Uterus (tissue), 4 donors: ENCODE measurements at places on chromosomes 7 and 10.

DNA sequence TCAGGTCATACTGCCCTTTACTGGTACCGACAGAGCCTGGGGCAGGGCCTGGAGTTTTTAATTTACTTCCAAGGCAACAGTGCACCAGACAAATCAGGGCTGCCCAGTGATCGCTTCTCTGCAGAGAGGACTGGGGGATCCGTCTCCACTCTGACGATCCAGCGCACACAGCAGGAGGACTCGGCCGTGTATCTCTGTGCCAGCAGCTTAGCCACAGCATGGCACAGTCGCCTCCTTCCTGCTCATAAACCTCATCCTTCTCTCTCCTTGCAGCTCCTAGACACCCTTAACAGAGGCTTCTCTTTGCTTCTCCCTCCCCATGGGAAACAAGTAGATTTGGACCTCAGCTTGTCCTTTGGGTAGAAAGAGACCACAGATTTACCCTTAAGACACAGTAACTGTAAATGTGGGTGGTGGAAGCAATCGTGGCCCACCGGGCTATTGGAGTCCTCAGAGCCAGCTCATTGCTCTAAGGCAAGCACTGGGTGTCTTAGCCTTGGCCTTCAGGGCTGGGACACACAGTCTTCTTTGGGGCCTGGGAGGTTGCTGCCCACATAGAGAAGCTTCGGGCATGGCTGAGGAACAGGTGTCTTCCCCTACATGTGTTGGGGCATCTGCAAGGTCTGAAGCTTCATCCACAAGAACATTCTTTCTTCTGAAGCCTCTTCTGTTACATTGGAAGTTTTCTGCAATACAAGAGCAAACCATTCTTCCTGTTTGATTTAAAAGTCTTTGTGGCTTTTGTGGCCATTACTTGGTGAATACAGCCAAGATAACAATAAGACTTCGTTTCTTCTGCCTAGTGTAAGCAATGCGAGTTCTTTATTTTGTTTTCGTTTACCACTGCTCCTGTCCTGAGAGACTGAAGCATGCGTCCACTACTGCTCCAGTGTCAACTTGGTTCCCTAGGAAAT lies 95.5 kb upstream of the PRSS58 start:
- no peak overlapping the region for H3K4me3 ChIP-seq
- no peaks in the 10 kb centered on the region for H3K27me3 ChIP-seq
- no peaks in the 10 kb centered on the region for H3K4me1 ChIP-seq
- no peak overlapping the region for H3K27ac ChIP-seq
- no peak for DNase-seq
- no peaks in the 10 kb centered on the region for H3K36me3 ChIP-seq

DNA sequence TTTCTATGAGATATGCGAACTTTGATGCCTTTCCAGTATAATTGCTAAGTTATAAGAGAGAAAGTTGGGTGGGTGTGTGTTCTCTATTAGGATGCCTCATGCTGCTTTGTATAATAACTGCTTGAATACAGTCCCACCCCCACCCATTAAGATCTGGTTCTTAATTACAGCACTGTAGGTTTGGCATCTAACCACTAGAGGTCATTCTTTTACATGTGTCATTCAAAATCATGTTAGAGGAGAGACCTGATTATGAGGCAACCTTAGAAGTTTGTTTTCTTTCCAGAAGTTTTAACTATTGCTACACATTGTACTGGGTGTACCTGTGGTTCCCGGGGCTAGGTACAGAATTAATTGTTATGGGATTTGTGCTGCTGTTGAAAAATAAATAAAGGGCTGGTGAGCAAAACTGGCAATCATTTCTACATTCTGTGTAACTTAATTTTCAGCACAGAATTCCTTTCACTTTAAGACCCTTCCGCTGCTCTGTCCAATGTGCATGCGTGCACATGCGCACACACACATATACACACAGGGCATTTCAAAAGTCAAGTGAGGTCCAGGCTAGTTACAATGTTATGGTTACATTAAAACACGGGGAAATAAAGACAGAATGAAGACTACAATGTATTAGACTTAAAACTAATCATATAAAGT lies 1156.3 kb downstream of the SORCS3 start:
- H3K36me3 ChIP-seq: no peaks in the 10 kb centered on the region
- DNase-seq: no peak
- no peak overlapping the region for H3K4me3 ChIP-seq
- no peak overlapping the region for H3K27ac ChIP-seq
- H3K27me3 ChIP-seq: no peaks in the 10 kb centered on the region
- no peaks in the 10 kb centered on the region for H3K4me1 ChIP-seq

GRCh38 chr10:69728335-69728870 lies 73.3 kb upstream of the COL13A1 start:
- no peak overlapping the region for H3K4me3 ChIP-seq
- no peak for DNase-seq
- no peaks in the 10 kb centered on the region for H3K4me1 ChIP-seq
- H3K27me3 ChIP-seq: no peaks in the 10 kb centered on the region
- no peak overlapping the region for H3K27ac ChIP-seq

DNA sequence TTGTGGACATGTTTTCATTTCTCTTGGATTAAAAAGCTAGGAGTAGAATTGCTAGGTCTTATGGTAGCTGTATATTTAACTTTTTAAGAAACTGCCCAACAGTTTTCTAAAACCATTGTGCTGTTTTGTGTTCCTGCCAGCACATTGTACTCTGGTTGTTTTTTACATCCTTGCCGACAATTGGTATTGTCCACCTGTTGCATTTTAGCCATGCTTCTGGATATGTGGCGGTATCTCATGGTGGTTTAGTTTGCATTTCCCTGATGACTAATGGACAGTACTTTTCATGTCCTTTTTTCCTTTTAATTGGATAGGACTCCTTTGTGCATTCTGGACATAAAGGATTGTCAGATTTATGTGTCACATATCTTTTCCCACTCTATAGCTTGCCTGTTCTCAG lies 45.5 kb downstream of the STK17A start:
- H3K4me3 ChIP-seq: no peak overlapping the region
- H3K27me3 ChIP-seq: no peaks in the 10 kb centered on the region
- no peak overlapping the region for H3K27ac ChIP-seq
- H3K4me1 ChIP-seq: no peaks in the 10 kb centered on the region
- no peaks in the 10 kb centered on the region for H3K36me3 ChIP-seq

DNA sequence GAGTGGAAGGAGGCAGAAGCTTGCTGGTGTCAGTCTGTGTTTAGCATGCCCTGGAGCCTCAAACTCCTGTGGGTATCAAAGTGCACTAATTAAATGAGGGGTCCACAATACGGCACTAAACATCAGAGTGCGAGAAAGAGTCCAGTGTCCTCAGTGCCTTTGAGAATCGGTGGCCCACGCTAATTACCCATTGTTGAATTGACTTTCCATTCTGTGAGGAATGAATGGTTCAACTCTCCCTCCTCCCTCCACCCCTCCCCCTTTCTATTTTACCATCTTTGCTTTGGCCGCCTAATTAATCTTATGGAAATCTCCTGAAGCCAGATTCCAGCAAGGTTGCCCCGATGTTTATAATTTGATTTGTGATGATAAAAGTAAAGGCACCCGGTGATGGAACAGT lies 217.8 kb downstream of the TFEC start:
- no peaks in the 10 kb centered on the region for H3K36me3 ChIP-seq
- H3K27me3 ChIP-seq: no peaks in the 10 kb centered on the region
- no peak for DNase-seq
- H3K4me1 ChIP-seq: no peaks in the 10 kb centered on the region
- no peak overlapping the region for H3K4me3 ChIP-seq

DNA sequence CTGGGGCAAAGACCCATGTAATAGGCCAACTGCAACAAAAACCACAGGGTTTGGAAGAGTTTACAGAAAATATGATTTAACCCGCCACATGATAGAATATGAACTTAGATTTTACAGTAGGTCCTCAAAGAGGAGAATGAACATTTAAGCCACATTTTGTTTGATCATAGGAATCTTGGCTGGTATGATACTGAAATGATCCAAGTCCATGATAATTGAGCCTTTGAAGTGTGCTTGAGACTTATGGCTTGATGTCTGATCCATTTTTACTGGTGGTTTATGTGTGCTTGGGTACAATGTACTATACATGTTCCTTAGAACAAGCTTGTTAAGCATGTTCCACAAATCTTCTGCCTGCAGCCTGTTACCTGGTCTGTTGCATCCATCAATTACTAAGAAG lies 41.8 kb upstream of the PDSS1 start:
- no peaks in the 10 kb centered on the region for H3K4me1 ChIP-seq
- no peak for DNase-seq
- H3K27ac ChIP-seq: no peak overlapping the region
- no peaks in the 10 kb centered on the region for H3K27me3 ChIP-seq

GRCh38 chr7:36207451-36208291 lies 54.6 kb downstream of the EEPD1 start:
- H3K4me1 ChIP-seq: no peaks in the 10 kb centered on the region
- no peaks in the 10 kb centered on the region for H3K27me3 ChIP-seq
- no peak for DNase-seq
- H3K27ac ChIP-seq: no peak overlapping the region
- no peak overlapping the region for H3K4me3 ChIP-seq
- no peaks in the 10 kb centered on the region for H3K36me3 ChIP-seq

- H3K27me3 ChIP-seq: no peaks in the 10 kb centered on the region
- no peaks in the 10 kb centered on the region for H3K36me3 ChIP-seq
- no peaks in the 10 kb centered on the region for H3K4me1 ChIP-seq
- H3K4me3 ChIP-seq: no peak overlapping the region
- no peak for DNase-seq
Measured at GRCh38 chr10:26857991-26858706, 2.6 kb downstream of the ABI1 start.

GRCh38 chr7:105157278-105157677 lies 143.3 kb downstream of the KMT2E start:
- no peak overlapping the region for H3K4me3 ChIP-seq
- DNase-seq: no peak
- no peaks in the 10 kb centered on the region for H3K4me1 ChIP-seq
- no peak overlapping the region for H3K27ac ChIP-seq
- H3K27me3 ChIP-seq: no peaks in the 10 kb centered on the region

GRCh38 chr7:104124469-104124868 lies 83.3 kb downstream of the ORC5 start:
- no peaks in the 10 kb centered on the region for H3K27me3 ChIP-seq
- DNase-seq: no peak
- H3K36me3 ChIP-seq: no peaks in the 10 kb centered on the region
- H3K4me1 ChIP-seq: no peaks in the 10 kb centered on the region
- no peak overlapping the region for H3K27ac ChIP-seq

- no peaks in the 10 kb centered on the region for H3K27me3 ChIP-seq
- no peaks in the 10 kb centered on the region for H3K4me1 ChIP-seq
- no peak overlapping the region for H3K27ac ChIP-seq
- H3K4me3 ChIP-seq: no peak overlapping the region
- H3K36me3 ChIP-seq: no peaks in the 10 kb centered on the region
Measured at GRCh38 chr7:1678081-1678543, 8.0 kb downstream of the ELFN1 start.

DNA sequence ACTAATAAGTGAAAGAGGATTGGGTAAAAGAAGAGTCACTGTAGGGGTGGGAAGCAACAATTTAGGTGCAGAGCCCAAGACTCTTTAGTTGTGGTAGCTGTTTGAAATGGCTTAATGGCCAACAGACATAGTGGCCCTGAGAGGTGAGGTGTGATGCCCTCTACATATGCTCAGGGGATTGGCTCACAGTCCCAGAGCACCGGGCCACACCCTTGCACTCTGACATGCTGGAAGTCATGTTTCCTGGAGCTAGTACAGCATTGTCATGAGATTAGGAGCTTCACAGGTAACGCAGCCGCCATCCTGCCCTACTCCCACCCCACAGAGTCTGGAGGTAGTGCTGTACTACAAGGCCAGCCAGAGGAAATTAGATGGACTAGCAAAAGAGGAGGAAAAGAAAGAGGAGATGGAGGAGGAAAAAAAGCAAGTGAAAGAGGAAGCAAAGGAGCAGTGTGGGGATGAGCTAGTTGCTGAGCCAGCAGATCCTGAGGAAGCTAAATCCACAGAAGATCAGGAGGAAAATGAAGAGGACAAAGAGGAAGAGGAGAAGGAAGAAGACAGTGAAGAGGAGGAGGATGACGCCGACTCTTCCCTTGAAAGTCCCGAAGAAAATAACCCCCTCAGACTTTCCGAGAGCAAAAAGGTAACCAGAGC lies 14.8 kb upstream of the FLNC start:
- H3K4me3 ChIP-seq: no peak overlapping the region
- no peaks in the 10 kb centered on the region for H3K4me1 ChIP-seq
- no peaks in the 10 kb centered on the region for H3K36me3 ChIP-seq
- H3K27ac ChIP-seq: no peak overlapping the region

DNA sequence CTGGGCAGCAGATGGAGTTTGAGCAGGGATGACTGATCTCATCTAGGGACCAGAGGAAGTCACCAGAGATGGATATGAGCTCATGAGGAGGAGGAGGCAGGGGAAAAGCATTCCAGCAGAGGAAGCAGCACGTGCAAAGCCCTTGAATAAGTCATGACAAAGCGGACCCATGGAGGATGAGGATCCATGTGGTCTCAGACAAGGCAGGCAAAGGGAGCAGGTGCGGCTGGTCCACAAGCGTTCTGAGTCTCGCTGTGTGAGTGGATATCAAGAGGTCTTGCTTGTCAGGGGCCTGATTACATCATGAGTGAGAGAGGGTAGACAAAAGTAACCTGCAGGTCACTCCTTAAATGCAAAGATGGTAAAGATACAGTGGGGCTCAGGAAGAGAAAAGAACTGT lies 307.6 kb downstream of the GRID1 start:
- H3K4me1 ChIP-seq: no peaks in the 10 kb centered on the region
- no peak overlapping the region for H3K27ac ChIP-seq
- H3K4me3 ChIP-seq: no peak overlapping the region
- no peak for DNase-seq
- no peaks in the 10 kb centered on the region for H3K36me3 ChIP-seq
- H3K27me3 ChIP-seq: no peaks in the 10 kb centered on the region

DNA sequence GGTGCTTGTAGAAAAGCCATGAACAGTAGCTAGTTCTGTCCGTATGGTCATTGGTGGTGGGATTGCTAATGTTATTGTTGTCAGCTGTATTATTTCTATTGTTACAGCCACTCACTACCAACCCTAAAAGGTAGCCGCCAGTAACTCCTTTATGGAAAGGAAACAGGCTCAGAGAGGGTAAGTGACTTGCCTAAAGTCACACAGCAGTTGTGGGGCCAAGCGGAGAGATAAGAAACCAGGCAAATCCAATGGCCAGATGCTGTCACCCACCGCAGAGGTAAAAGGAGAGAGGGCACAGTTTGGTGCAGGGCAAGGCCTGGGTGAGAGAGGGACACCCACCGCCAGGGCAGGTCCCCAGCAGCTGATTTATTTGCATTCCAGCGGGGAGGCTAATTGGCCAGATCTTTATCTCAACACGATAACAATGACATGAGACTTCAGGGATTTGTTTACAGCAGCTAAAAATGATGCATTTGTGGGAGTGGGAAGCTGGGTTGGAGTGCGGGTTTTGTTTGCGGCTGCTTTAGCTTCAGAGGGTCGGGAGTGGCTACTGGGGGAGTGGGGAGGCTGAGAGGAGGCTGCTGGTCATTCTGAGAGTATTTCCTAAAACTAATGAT lies 8.6 kb upstream of the NKX2-3 start:
- H3K36me3 ChIP-seq: no peaks in the 10 kb centered on the region
- DNase-seq: no peak
- no peak overlapping the region for H3K27ac ChIP-seq

- no peaks in the 10 kb centered on the region for H3K36me3 ChIP-seq
- no peak for DNase-seq
- H3K27me3 ChIP-seq: no peaks in the 10 kb centered on the region
Measured at GRCh38 chr7:121195874-121196273, 132.9 kb upstream of the WNT16 start.
